Inflammatory macrophage treated with lipopolysaccharide for 1 hour (primary cell): ENCODE measurements at places on chromosomes 5 and 9.
A peak's percentile ranks its signal among the peaks of the same experiment; 100 is the strongest.

GRCh38 chr5:168314735-168315411 is 23.4 kb downstream of the WWC1 start:
- DNase-seq: no peak

DNA sequence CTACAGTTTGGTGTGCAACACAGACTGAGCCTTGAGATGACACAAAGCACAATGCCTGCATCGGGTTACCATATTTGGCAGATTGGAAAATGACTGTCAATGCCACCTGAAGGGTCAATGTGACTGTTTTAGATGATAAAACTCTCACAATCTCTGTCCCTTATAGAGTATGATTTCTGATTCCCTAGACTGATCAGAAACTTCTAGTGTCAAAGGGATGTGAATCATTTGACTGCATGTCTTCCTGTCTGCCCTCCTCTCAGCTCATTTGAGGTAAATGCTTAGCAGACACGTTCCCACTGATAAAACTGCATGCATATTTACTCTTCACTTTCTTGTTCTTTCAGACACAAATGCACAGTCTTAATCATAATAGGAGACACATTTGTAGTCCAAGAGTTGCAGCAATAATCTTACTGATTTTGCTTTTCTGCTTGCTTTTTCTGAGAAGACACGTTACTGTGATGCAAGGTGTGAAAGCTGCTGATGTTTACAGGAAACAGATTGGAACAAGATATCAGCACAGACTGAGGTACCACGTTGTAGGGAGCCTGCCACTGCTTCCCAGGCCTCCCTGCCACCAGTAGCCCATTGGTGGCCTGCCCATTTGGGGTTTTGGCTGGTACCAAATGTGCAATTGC is 77.8 kb downstream of the GCNT4 start:
- no peak for DNase-seq

GRCh38 chr9:78605041-78606000 is 308.4 kb downstream of the PSAT1 start:
- DNase-seq: no peak

DNA sequence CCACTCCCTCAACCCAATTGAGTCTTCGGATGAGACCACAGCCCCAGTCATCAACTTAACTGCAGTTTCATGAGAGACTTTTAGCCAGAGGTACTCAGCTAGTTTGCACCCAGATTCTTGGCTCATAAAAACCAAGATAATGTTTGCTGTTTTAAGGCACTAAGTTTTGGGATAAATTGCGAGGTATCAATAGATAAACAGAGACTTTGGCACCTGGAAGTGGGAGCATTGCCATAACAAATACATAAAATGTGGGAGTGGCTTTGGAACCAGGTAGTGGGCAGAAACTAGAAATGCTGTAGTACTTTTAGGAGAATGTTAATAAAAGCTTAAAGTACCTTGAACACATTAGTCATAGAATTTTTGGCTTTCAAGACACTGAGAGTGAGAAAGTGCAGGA is 439.8 kb downstream of the SH3GL2 start:
- no peak for DNase-seq

DNA sequence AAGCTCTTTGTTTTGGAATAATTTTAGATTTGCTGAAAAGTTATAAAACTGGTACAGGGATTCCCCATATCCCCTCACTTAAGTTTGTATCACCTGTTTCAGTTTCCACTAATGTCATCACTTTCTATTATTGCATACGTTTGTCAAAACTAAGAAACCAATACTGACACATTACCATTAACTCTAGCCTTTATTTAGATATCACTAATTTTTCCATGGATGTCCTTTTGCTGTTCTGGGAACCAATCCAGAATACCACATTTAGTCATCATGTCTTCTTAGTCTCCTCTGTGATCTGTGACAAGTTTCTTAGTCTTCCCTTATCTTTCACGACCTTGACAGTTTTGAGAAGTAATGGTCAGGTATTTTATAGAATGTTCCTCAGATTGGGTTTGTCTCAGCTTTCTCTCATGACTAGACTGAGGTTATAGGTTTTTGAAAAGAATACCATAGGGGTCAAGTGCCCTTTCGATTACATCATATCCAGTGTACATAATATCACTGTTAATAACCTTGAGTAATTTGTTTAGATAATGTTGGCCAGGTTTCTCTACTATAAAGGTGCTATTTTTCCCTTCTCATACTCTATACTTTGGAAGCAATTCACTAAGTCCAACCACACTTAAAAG is 51.9 kb upstream of the NMUR2 start:
- no peak for DNase-seq

GRCh38 chr9:76459694-76460635 is 983 bp downstream of the GCNT1 start:
- DNase-seq: peak; percentile 49

DNA sequence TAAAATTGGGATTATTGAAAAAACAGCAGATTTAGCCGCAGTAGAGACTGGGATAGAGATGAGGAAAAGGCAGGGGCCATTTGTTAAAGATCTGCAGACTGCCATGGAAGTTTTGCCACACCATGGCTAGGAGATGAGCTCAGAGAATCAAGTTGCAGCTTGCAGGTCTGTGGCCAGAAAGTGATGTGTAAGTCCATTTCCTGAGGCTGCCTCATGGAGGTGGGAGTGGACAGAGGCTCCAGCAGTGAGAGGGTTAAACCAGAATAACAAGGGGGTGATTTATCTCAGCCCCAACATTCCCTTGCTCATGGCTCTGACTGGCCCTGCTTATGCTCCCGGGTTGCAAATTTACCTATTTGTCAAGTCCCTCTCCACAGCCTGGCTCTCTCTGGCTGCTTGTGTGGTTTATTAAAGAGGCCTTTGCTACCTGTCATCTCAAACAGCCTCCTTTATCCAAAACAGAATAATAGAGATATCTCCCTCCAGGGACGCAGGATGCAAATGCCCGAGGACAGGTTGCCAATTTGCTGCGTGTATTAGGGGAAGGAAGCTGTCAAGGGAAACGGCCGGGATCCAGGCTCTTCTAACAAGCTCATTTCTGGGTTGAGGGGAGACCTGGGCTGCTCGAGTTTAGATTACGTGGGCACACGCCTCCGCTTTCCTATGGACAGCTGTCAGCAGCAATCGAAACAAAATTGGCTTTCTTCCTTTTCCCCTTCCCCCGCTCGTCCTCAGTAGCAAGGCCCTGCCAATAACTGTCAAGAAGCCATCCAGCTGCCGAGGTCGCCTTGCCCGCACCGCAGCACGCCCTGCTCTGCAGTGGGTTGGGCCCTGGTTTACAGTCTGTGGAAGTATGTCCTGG is 72.8 kb upstream of the PITX1 start:
- DNase-seq: no peak

GRCh38 chr9:116002181-116002580 is 151.4 kb upstream of the PAPPA start:
- no peak for DNase-seq

DNA sequence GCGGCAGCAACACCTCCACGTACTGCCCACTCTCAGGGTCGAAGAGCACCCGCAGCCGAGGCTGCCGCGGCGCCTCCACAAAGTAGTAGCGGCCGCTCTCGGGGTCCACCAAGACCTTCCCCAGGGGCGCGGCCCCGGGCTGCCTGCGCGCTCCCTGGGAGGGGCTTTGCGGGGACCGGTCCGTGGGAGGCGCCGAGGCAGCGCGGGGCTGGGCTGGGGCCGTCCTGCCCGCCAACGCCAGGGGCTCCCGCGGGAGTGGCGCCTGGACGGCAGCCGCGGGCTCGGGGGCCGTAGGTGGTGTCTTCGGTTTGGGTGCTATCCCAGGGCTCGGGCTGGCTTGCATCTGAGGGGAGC is 2.6 kb upstream of the MZB1 start:
- DNase-seq: no peak
